Adipose tissue (tissue), 3 donors: ENCODE measurements at places on chromosomes 1 and 21. TPM values are rescaled to one million over a fixed set of nuclear protein-coding genes. Genes with fewer than 3 reads are reported as not detected.

Gene NUP210L
- polyA plus RNA-seq, result not detected

Gene SPATC1L
- polyA plus RNA-seq, result 10.0 TPM

Gene KRTAP19-1
- polyA plus RNA-seq, result not detected

Gene C1orf74
- 0.22 TPM for polyA plus RNA-seq

Gene ATP1A4
- polyA plus RNA-seq, result 0.56 TPM

Gene FAM131C
- 0.04 TPM for polyA plus RNA-seq

Gene PLEKHA6
- polyA plus RNA-seq, result 9.3 TPM

Gene CENPF
- polyA plus RNA-seq, result not detected

Gene TEDDM1
- not detected for polyA plus RNA-seq

Gene LYST
- polyA plus RNA-seq, result 7.9 TPM

Gene RAP1GAP
- polyA plus RNA-seq, result 6.9 TPM

Gene PEX19
- 135 TPM for polyA plus RNA-seq

Gene PROK1
- polyA plus RNA-seq, result 5.1 TPM

Gene SPOCD1
- 1.0 TPM for polyA plus RNA-seq

Gene AXDND1
- 0.15 TPM for polyA plus RNA-seq

Gene SLC26A9
- 1.9 TPM for polyA plus RNA-seq

Gene KCNJ15
- polyA plus RNA-seq, result 8.5 TPM

Gene TMEM125
- polyA plus RNA-seq, result not detected

Gene PROX1
- polyA plus RNA-seq, result 0.49 TPM

Gene LCE2B
- not detected for polyA plus RNA-seq

Gene SLC50A1
- 36.7 TPM for polyA plus RNA-seq

Gene CLDN19
- polyA plus RNA-seq, result not detected

Gene PCAT6
- polyA plus RNA-seq, result 1.8 TPM

Gene SYT14
- not detected for polyA plus RNA-seq

Gene KCND3
- polyA plus RNA-seq, result 2.8 TPM

Gene HTR6
- polyA plus RNA-seq, result not detected

Gene KCNE1
- polyA plus RNA-seq, result 3.4 TPM

Gene UBAP2L
- 35.8 TPM for polyA plus RNA-seq

Gene KCNE2
- 30.9 TPM for polyA plus RNA-seq

Gene ADAM30
- polyA plus RNA-seq, result not detected

Gene FRRS1
- 1.4 TPM for polyA plus RNA-seq

Gene LCE1B
- polyA plus RNA-seq, result not detected

Gene NUDT4B
- 6.0 TPM for polyA plus RNA-seq

Gene TMOD4
- 0.62 TPM for polyA plus RNA-seq

Gene C1orf185
- not detected for polyA plus RNA-seq

Gene PDPN
- 63.7 TPM for polyA plus RNA-seq

Gene SLC6A17
- polyA plus RNA-seq, result 0.91 TPM

Gene SEC16B
- polyA plus RNA-seq, result 5.6 TPM
